GM12892 (cell line): ENCODE measurements at places on chromosomes 12 and 14.

- no peak for DNase-seq
These were observed 152.7 kb upstream of the KITLG start for GRCh38 chr12:88733008-88733407.

DNA sequence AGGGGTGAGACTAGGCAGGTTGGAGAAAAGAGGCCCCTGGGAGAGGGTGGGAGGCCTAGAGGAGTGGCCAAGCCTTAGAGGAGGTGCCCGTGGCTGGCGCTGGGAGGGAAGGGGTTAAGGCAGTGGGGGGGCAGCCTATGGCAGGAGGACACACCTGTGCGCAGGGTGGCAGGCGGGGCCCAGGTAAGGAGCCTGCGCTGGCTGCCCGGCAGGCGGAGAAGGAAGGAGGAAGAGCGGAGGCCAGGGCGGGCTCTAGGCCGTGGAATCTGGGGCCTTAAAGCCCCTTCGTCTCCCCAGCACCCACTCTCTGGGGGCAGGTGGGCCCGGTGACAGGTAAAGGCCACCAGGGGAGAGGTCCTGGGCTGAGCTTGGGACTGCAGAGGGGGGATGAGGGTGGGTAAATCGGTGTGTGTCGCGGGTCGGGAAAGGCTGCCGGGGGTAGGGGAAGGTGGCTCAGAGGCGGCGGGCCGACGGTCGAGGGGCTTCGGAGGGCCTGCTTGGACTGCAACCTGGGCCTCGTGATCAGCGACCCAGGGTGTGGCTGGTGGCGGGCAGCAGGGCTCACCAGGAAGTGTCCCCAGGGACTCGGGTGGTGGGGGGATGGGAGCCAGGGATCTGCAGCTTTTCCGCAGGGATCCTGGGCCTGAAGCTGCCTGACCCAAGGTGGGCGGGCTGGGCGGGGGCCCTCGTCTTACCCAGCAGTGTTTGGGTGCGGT, 7.3 kb downstream of the PHB2 start:
- DNase-seq = no peak

GRCh38 chr14:85533861-85534291, 3.9 kb downstream of the FLRT2 start:
- DNase-seq = no peak

DNA sequence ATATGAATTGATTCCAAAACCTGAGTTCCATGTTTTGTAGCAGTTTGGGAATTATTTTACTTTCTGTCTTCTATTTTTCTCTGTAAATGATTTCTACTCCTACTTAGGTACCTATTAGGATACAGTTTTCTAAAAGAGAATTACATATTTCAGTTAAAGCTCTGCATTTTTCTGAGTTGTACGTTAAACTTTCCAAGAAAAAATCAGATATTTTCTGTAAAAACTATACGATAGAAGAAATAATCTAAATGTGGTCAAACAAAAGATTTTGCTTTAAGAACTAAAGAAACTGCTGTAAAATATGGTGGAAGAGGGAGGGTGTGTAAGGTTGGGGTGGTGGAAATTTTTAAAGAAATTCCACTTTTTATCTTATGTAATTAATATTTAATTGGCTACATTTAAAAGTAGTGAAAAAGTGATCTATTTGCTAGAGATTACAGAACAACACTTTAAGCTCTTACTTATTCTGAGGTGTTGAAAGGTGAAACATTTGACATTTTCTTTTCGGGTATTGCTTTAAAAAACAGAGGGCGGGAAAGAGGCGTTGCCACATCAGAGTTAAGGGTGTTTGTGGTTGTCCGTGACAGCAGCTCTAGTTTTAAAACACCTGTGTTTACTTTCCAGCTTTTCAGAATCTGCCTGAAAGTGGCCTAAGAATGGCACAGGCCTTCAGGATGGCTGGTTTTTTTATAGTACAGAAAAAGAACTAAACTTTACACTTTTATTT, 187.3 kb downstream of the MIPOL1 start:
- no peak for DNase-seq

DNA sequence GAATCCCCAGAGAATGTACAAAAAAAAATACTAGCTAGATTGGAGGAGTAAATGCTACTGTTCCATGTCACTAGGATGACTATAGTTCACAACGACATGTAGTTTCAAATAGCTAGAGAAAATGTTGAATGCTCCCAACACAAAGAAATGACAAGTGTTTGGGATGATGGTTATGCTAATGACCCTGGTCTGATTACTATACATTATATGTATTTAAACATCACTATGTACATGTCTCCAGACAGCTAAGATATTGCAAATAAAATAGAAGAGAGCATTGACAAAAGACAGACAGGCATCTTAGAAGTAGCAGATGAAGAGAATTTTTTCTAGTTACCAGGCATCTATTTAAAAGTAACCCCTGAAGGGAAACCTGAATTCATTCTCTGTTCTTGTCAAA, 281.6 kb upstream of the SLC16A7 start:
- no peak for DNase-seq

DNA sequence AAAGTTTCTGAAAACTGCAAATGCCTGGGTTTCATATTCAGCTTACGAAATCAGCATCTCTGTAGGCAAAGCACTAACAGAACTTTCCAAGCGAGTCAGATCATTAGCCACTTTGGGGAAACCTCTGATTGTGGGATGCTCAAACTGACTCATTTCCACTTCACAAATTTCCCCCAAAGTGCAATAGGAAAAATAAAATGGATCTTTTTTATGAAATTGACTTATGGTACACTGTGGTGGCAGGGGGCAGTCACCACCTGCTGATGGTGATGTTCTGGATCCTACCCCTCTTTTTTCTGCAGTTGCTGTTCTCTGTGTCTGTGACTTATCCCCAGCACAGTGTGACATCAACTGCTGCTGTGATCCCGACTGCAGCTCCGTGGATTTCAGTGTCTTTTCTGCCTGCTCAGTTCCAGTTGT, 5.6 kb downstream of the TCTN1 start:
- DNase-seq = no peak

GRCh38 chr12:46269429-46270241, 792 bp upstream of the SLC38A1 start:
- DNase-seq = peak; percentile 34

DNA sequence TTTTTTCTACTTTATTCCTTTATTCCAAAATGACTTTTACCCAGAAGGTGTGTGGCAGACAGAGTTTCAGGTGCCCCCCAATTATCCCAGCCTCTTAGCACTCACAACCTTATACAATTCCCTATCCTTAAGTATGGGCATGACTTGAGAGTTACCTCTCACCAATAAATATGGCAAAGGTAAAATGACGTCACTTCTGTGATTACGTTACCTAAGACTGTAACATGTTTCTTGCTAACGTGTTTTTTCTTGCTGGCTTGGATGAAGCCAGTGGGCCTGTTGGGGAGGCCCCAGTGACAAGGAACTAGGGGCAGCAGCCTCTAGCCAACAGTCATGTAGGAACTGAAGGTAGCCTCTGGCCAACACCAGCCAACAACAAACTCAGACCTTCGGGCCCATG, 13.3 kb upstream of the TUNAR start:
- no peak for DNase-seq

- DNase-seq = no peak
These were observed 91.6 kb downstream of the LRRC74A start for GRCh38 chr14:76917745-76918255.

DNA sequence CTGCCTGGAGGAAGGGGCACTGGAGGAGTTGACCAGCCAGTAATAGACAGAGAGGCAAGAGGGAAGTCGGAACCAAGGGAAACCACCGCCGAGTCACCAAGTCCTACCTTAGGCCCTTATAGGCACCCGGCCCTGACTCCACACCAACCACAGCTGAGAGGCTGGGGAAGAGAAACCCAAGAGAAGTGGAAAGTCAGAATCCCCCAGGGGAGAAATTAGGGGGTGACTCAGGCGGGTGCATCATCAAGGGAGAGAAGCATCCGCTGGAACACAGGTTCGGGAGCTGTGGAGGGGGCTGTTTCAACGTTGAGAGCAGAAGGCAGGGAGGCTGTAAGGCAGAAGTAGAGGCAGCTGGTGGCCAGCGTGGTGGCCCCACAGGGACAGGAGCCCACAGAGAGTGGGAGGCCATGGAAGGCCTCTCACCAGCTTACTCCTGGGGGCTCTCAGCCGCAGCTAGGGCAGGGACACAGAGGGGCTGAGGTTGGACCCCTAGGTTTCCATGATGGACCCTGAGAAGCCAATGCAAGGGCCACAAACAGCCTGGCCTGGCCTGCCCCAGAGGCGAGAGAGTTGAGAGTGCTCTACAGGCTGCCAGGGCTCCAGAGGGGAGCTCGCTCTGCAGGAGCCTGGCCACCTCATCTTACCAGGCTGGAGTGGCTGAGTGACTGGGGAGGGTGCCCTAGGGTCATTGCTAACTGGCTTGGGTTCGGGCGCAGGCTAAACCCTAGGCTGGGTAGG, 1.4 kb upstream of the TRMT61A start:
- no peak for DNase-seq

GRCh38 chr12:115898670-115899069, 378.8 kb downstream of the MED13L start:
- no peak for DNase-seq

- no peak for DNase-seq
These were observed 441.8 kb upstream of the FLRT2 start for GRCh38 chr14:85088192-85088591.

GRCh38 chr14:100679707-100680438, 46.8 kb upstream of the DLK1 start:
- no peak for DNase-seq

GRCh38 chr12:3259973-3260372, 182.8 kb downstream of the TSPAN9 start:
- DNase-seq = no peak

- DNase-seq = no peak
These were observed 52.7 kb downstream of the FBRSL1 start for GRCh38 chr12:132542661-132543060.

DNA sequence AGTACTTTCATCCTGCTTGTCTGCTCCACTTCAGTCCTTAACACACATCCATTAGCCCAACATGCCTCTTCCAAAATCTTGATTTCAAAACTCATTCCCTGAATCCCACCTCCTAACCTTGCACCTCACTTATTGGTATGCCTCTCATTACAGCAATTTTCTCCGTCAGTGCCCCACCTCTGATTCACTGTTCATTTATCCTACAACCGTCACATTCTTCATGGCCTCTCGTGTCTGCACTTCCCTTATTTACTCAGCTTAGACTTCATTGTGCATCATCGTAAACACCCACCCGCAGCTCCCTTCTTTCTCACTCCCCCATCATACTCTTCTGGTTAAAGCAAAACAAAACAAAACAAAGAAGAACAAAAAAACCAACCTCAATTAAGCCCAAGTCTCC, 160.6 kb upstream of the HMGA2 start:
- no peak for DNase-seq

- DNase-seq = no peak
These were observed 42.0 kb downstream of the IQSEC3 start for GRCh38 chr12:108594-108993.

- no peak for DNase-seq
These were observed 530 bp downstream of the APAF1 start for GRCh38 chr12:98645572-98646067.

GRCh38 chr12:20748198-20748597, 53.1 kb downstream of the SLCO1C1 start:
- DNase-seq = no peak

DNA sequence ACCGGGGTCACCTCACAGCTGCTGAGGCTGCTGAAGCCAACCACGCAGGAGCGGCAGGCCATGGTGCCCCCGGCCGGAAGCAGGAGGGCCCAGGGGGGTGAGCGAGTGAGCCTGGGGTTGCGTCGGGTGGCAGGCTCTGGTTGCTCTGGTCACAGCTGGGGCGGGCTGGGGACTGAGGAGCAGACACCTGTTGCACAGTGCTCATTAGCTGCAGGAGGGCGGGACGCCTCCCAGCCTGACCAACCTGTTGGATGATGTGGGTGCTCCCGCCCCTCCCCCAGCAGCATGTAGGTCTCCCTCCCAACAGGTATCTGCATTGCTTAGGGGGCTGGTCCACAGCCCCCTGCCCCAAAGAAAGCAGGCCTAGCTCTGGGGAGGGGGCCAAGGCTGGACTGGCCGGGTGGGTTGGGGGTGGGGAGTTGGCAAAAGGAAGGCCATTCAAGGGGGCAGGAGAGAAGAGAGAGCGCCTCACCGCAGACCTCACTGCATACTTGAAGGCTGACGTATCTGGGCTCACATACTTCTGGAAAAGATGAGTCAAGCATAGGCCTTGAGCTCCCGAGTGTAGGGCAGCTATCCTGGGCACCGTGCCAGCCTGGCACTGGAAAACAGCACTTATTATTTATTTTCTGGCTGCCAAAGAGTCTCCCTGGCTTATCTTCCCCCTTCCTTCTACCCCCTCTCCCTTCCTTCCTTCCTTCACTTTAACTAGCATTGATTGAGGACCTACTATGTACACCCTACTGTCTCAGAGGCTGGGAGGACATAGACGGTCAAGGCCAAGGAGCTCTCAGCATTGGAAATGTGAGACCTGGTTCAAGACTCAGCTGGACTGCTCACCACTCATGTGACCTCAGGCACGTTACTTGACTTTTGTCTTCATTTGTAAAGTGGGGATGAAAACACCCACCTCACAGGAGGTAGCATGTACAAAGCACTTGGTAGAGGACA, at the start of gene KRT80:
KRT80 (minus strand) TSS at position 174 of the 951 bp plus-strand sequence; CDS start at position 62, 112 bp downstream.
- no peak for DNase-seq

- DNase-seq = no peak
These were observed 74.9 kb downstream of the SLC25A47 start for GRCh38 chr14:100398044-100398443.

- no peak for DNase-seq
These were observed 2.3 kb upstream of the CEBPE start for GRCh38 chr14:23121361-23121771.

DNA sequence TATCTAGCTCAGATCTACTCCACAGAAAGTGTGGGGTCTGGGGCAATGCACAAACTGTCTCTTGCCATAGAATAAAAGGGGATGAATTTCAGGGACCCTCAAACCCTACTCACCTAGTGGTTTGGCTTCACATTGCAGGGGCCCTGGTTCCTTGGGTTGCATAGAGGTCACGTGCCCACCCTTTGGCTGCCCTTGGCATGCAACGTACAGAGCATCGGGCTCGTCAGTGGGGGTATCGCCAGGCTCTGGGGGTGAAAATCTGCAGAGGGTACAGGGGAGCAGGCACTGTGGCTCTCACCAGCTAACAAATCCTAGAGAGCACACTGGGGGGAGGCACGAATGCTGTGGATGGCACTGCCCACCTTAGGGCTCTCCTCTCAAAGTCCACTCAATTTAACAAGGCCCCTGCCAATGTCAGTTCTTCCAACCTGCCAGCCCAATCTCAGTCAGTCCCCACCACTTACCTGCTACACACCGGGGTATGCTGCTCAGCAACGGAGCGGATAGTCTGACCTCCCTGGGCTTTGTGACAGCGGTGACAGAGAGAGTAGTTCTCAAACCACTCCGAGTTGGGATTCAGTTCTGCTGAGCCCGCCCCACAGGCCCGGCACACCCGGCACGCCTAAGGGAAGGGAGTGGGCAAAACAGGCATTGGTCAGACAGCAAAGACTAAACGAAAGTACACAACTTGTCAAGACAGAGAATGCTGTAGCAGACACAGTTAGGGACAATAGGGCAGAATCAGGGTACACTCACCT, 8.0 kb downstream of the KMT2D start:
- DNase-seq = no peak

- no peak for DNase-seq
These were observed 43.4 kb downstream of the HSP90AA1 start for GRCh38 chr14:102043251-102044025.

DNA sequence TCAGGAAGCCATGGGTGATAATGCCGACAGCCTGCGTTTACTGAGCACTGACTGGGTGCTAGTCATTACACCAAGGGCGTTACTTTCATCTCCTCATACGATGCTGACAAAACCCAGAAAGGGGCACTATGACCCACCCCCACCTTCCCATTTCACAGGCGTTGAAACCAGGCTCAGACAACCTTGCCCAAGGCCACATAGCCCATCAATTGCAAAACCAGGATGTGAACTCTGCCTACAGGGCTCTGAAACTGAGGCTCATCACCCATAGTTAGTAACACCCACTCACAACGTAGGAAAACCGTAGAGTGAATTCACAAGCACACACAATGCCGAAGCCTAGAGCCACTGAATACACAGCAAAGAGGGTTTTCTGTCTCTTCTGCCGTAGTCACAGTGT, 119.9 kb downstream of the RIMBP2 start:
- no peak for DNase-seq
